NCI-H345 (cell line): ENCODE measurements at places on chromosomes 3 and 15.
A peak's percentile ranks its signal among the peaks of the same experiment; 100 is the strongest.

- peak; percentile 6 for DNase-seq
These were observed 29.0 kb upstream of the FURIN start for GRCh38 chr15:90839187-90840071.

- DNase-seq = no peak
These were observed 45.2 kb downstream of the C2CD4B start for GRCh38 chr15:62119874-62120273.

GRCh38 chr3:46856576-46857471 is 6.4 kb downstream of the MYL3 start:
- no peak for DNase-seq

GRCh38 chr3:58952128-58952917 is 97.5 kb downstream of the CFAP20DC start:
- no peak for DNase-seq

DNA sequence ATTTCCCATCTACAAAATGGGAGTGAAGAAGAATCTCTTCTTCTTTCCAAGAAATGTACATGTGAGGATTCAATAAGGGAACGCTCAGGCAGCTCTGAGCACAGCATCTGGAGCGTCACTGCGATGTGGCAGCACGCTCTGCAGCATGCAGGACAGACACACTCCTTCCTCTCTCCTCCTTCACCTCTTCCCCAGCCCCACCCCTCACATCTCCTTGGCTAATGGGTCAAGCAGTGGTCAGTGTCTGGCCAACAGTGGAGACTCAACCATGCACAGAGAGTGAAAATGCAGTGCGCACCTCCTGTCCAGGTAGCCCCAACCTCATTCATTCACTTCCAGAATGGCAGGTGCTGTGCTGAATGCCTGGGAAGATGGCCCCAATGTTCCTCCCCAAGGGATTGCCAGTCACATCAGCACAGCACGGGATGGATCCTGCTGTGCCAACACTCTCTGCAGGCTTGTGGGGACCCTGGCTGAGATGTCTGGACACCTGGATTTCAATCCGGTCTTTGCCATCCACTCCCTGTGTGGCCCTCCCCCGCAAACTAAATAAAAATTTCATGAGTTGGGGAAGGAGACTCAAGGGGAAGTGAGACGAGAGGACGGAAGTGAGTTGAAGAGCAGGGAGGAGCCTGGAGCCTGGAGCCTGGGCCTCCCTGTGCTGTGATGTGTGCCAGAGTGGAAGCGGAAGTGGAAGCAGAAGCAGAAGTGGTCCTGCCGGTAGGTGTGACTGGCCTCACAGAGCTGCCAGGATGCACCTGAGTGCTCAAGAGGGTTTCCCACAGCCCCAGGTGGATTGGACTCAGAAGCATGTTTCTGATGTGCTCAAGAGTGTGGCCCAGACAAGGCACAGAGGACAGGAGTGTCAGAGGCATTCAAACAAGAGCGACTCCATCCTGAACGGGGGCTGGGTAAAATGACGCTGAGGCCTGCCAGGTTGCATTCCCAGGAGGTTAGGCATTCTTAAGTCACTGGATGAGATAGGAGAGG is 163.9 kb downstream of the SMAD6 start:
- DNase-seq = no peak

DNA sequence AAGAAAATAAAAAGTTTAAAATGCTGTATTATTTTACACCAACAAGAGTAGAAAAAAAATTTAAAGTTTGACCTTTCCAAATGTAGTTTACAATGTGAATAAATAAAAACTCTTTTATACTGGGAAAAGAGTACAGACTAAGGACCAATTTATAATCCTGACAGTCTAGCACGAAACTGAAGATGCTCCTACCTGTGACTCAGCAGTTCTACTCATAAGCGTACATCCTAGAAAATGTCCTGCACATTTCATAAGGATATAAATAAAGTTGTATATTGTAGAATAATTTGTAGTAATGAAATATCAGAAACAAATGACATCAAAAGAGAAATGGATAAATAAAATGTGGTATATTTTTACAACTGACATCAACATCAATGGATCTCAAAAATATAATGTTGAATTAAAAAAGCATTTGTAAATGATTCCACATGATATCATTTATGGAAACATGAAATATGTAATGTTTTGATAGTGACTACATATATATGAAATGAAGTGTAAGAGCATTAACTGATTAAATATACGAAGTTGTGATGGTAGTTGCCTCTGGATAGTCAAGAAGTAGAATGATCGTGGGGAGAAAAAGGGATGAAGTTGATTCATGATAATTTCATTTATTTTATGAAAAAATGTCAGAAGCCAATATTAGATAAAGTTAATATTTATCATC is 161.3 kb upstream of the CBLB start:
- DNase-seq = no peak

GRCh38 chr3:112810561-112810960 is 36.1 kb downstream of the CD200R1L start:
- DNase-seq = no peak

DNA sequence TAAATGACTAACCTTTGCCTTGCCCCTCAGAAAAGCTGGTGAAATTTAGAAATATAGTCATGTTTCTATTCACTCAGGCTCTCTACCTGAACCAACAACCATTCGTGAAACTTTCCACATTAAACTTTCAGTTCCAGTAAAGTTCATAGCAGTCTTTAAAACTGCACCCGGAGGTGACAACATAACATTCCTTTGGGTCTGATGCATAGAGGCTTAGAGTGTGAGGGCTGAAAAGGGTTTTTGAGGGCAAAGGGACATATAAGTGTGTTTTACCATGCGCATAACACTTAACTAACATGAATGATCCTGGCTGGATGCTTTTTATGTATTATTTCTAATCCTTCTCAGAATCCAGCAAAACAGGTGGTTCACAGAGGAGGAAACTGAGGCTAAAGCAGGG is 471.7 kb upstream of the MCTP2 start:
- no peak for DNase-seq
